ENCODE measurements at places on chromosomes 4 and X. TPM values are rescaled to one million over a fixed set of nuclear protein-coding genes. Genes with fewer than 3 reads are reported as not detected.

GRCh38 chr4:21769404-21770147 is 179.0 kb downstream of the KCNIP4 start:
- no peak overlapping the region for H3K4me3 ChIP-seq
- no peaks in the 10 kb centered on the region for H3K27me3 ChIP-seq
- H3K4me1 ChIP-seq: peaks cover 3% of the 10 kb centered on the region
- no peak overlapping the region for H3K27ac ChIP-seq

GRCh38 chrX:16076834-16077233 is 46.5 kb upstream of the GRPR start:
- no peaks in the 10 kb centered on the region for H3K36me3 ChIP-seq
- no peak overlapping the region for H3K27ac ChIP-seq
- H3K4me1 ChIP-seq: no peaks in the 10 kb centered on the region
- no peaks in the 10 kb centered on the region for H3K27me3 ChIP-seq
- DNase-seq: no peak

GRCh38 chrX:153769158-153769864 is 5.3 kb downstream of the PLXNB3 start:
- H3K4me1 ChIP-seq: peaks cover 31% of the 10 kb centered on the region
- no peaks in the 10 kb centered on the region for H3K27me3 ChIP-seq
- no peaks in the 10 kb centered on the region for H3K36me3 ChIP-seq
- no peak overlapping the region for H3K27ac ChIP-seq
- DNase-seq: peak; percentile 71

- no peaks in the 10 kb centered on the region for H3K36me3 ChIP-seq
- no peak overlapping the region for H3K4me3 ChIP-seq
- no peaks in the 10 kb centered on the region for H3K4me1 ChIP-seq
Measured at GRCh38 chrX:127187095-127187494, 367.6 kb downstream of the PRR32 start.

DNA sequence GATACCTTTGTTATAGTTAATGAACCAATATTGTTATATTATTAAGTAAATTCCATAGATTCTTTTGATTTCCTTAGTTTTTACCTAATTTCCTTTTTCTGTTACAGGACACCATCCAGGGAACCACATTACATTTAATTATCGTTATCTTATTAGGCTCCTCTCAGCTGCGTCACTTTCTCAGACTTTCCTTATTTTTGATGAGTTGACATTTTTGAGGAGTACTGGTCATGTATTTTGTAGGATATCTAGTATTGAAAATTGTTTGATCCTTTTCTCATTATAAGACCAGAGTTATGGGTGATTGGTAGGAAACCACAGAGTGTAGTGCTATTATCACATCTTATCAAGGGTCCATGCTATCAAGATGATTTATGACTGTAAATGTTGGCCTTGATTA is 319.7 kb downstream of the NKX6-1 start:
- no peaks in the 10 kb centered on the region for H3K36me3 ChIP-seq
- H3K27ac ChIP-seq: no peak overlapping the region
- no peaks in the 10 kb centered on the region for H3K27me3 ChIP-seq
- no peaks in the 10 kb centered on the region for H3K4me1 ChIP-seq
- DNase-seq: no peak

- H3K27ac ChIP-seq: no peak overlapping the region
- no peak for DNase-seq
- H3K27me3 ChIP-seq: no peaks in the 10 kb centered on the region
Measured at GRCh38 chr4:165198329-165198728, 9.0 kb upstream of the KLHL2 start.

WNK3 gene
- total RNA-seq: 0.89 TPM

AFP gene
- not detected for total RNA-seq

FTHL17 gene
- total RNA-seq: not detected
